ENCODE measurements at places on chromosomes 4 and X. TPM values are rescaled to one million over a fixed set of nuclear protein-coding genes. Genes with fewer than 3 reads are reported as not detected.

DNA sequence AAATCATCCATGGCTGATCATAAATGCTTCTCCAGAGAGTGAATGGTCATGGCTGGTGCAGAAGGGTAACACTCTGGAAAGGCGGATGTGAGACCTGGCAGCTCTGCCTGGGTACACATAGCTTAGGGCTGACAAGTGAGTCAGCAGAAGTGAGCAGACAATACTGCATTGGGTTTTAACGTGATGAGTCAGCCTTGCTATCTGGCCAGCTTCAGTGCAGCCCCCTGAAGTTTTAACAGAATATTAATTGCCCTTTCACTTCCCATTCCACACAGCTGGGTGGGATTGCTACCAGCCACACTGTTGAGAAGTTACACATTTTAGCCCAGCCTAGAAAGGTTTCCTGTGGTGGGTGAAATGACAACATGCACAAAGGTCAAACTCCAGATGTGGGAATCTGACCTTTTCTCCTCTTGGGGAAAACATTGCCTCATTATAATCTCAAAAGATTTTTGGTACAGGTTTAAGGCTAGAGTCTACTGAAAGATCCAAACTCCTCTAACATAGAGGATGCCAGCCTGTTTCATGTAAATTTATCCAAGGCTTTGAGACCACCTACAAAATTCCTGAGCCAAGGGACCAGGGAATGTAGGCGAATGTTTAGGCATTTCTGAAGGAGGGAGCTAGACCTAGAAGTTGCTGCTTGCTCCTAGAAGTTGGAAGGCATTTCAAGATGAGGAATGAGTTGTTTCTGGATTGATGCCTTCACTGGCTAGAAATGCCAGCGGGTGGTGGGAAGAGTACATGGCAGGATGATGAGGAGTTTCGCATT, 230.3 kb upstream of the PGRMC2 start:
- DNase-seq, result no peak
- H3K27me3 ChIP-seq, result no peaks in the 10 kb centered on the region
- H3K4me3 ChIP-seq, result no peak overlapping the region
- H3K27ac ChIP-seq, result peak overlapping the region; percentile 28

- H3K36me3 ChIP-seq, result peaks cover 37% of the 10 kb centered on the region
- H3K4me3 ChIP-seq, result no peak overlapping the region
- no peak for DNase-seq
- H3K27me3 ChIP-seq, result no peaks in the 10 kb centered on the region
These were observed 49.6 kb downstream of the FBXL5 start for GRCh38 chr4:15605537-15605936.

- no peaks in the 10 kb centered on the region for H3K36me3 ChIP-seq
- peak overlapping the region; percentile 85 for H3K27ac ChIP-seq
- H3K4me1 ChIP-seq, result peaks cover 7% of the 10 kb centered on the region
- no peaks in the 10 kb centered on the region for H3K27me3 ChIP-seq
- DNase-seq, result no peak
These were observed 383 bp upstream of the TBC1D19 start for GRCh38 chr4:26583538-26583864.

DNA sequence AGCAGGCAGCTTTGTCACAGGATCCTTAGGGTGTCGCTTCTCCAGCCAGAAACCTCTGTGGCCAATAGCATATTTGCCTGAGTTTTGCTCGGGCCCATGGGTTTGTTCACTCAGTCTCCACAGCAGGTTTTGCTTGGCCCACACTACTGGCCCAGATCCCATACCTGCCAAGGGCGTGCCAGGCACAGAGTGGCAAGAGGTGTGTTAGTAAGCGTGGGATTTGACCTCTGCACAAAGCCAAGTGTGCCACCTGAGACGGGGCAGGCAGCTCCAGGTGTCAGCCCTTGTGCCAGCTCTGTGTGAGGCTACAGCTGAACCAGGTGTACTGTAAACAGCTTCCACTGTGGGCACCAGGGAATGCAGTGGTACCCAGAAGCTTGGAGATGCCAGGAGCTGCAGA, 2003.0 kb downstream of the C4orf33 start:
- H3K4me1 ChIP-seq, result no peaks in the 10 kb centered on the region
- no peaks in the 10 kb centered on the region for H3K36me3 ChIP-seq
- no peak overlapping the region for H3K27ac ChIP-seq
- DNase-seq, result no peak

GRCh38 chr4:54322818-54323417, 93.8 kb downstream of the PDGFRA start:
- peak; percentile 70 for DNase-seq
- no peaks in the 10 kb centered on the region for H3K4me1 ChIP-seq
- H3K4me3 ChIP-seq, result no peak overlapping the region

- no peak overlapping the region for H3K27ac ChIP-seq
- H3K4me1 ChIP-seq, result no peaks in the 10 kb centered on the region
- DNase-seq, result no peak
- no peaks in the 10 kb centered on the region for H3K36me3 ChIP-seq
- H3K4me3 ChIP-seq, result no peak overlapping the region
These were observed 76.2 kb upstream of the GRXCR1 start for GRCh38 chr4:42816189-42816879.

- DNase-seq, result no peak
- H3K27me3 ChIP-seq, result no peaks in the 10 kb centered on the region
- H3K4me1 ChIP-seq, result no peaks in the 10 kb centered on the region
- no peak overlapping the region for H3K4me3 ChIP-seq
These were observed 27.2 kb upstream of the IGSF1 start for GRCh38 chrX:131316260-131316659.

DNA sequence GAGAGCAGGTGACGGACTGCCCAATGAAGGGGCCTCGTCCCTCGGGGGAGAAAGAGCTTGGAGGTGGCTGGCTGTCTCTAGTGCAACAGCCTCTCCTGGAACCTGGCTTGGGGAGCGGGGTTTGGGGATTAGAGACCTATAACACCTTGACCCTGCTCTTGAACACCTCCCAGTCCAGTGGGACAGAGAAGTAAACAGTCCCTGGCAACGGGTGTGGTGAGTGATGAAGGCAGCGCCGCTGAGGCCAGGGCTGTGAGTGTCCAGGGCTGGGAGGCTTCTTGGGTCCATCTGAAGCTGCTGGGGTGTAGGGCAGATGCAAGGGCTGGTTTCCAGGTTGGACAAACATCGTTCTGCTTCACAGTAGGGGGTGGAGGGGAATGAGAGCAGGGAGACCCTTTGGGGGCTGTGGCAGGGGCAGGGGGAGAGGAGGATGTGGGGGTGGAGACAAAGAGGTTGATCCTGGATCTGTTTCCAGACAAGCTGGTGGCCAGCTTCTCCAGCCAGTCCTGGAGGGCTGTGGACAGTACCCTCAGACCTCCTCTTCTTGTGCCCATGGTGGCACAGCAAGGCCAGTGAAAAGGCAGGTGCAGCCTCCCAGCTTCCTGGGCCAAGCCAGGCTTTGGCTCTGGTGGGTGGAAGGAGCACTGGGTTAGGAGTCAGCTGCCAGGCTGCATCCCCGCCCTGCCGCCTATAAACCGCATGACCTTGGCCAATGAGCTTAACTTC, 3.8 kb downstream of the NSG1 start:
- DNase-seq, result no peak
- peaks cover 68% of the 10 kb centered on the region for H3K27me3 ChIP-seq
- H3K36me3 ChIP-seq, result no peaks in the 10 kb centered on the region

GRCh38 chrX:7146703-7147412, 654 bp upstream of the STS start:
- no peak for DNase-seq
- H3K36me3 ChIP-seq, result no peaks in the 10 kb centered on the region
- H3K4me1 ChIP-seq, result peaks cover 9% of the 10 kb centered on the region
- H3K27me3 ChIP-seq, result no peaks in the 10 kb centered on the region

Gene CTAG1A
- not detected for total RNA-seq

Gene ATOH1
- not detected for total RNA-seq

Gene MAGEA1
- total RNA-seq, result not detected
